ENCODE measurements at places on chromosomes 4 and X. TPM values are rescaled to one million over a fixed set of nuclear protein-coding genes. Genes with fewer than 3 reads are reported as not detected.

- DNase-seq = peak; percentile 41
Measured at GRCh38 chr4:145734576-145735346, 54.8 kb downstream of the C4orf51 start.

GRCh38 chr4:6337331-6337935 is 67.8 kb downstream of the WFS1 start:
- no peak for DNase-seq

DNA sequence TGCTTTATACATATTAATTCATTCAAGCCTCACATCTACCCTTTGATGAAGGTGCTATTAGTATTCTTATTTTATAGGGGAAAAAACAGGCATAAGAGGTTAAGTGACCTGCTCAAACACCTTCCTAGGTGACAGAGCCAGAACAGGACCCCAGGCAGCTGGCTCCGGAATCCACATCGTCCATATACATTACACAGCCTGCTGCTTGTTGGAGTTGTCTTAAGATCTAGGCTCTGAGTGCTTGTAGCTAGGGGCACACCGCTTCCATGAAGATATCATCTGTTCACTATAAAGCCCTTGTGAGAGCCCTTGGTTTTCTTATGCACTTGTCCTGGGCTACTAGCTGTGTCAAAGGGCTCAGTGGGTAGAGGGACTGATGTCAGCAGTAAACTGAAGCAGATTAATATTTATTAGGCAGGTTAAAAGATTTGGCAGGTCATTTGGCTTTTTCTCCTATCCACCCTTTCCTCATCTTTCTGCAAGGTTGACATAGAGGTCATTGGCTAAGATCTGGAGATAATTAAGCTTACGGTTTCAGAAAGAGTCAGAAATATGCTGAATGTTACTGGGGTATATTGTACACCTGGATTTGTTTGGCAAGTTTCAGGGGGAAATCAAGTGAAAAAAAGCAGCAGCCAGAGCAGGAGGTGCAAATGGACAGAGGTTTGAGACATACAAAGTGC is 195.4 kb downstream of the SOWAHB start:
- DNase-seq = no peak

DNA sequence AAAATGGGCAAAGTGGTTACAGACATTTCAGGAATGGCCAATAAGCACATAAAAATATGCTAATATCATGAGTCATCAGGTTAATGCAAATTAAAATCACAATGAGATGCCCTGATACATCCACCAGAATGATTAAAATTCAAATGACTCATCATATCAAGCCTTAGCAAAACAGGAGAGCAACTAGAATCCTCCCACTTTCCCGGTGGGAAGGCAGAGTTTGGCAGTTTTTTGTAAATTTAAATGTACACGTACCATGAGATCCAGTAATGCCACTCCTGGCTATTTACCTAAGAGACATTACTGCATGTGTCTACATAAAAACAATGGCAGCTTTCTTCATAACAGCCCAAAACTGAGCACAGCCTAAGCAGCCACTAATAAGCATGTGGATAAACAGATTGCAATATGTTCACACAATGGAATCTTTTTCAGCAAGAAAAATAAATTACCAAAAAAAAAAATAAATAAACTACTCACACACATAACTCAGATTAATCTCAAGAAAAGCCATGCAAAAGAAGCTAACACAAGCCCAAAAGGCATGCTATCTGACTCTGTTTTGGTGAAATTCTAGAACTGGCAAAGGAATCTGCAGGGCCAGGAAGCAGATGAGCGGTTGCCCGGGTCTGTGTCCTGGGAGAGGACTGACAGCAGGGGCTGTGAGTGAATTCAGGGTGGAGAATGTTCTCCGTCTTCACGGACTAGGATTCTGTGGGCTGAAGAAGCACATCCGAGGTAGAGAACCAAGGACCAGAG is 48.8 kb downstream of the AFAP1 start:
- DNase-seq = no peak

DNA sequence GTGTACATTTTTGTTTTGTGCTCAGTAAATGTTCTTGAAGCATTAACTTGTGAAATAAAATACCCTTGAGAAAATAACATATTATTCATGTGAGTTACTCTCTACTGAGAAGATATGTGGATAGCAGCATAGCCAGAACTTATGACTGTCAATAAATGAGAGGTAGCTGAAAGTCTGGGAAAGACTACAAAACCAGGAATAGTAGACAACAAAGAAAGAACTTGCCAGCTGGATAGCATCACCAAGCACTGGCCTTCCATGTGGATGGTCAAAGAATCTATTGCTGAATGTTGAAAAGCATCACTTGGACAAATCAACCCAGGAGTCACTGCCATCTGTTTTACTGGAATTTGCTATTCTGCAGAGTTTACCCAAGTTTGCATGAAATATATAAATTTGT is 650.0 kb upstream of the HTR2C start:
- no peak for DNase-seq

SLC38A5 gene
- total RNA-seq = 24.1 TPM

DNA sequence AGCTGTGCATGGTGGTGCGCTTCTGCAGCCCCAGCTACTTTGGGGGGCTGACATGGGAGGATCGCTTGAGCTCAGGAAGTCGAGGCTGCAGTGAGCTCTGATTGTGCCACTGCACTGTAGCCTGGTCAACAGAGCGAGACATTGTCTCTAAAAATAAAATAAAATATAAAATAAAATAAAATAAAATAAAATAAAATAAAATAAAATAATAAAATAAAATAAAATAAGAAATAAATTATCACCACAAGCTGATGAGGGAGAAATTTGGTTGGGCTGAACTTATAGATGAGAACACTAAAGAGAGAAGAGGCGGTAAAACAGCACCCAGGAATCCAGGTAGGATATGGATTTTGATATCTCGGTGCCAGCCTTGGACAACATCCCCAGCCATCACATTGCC is 933.7 kb downstream of the NLGN4X start:
- no peak for DNase-seq

DNA sequence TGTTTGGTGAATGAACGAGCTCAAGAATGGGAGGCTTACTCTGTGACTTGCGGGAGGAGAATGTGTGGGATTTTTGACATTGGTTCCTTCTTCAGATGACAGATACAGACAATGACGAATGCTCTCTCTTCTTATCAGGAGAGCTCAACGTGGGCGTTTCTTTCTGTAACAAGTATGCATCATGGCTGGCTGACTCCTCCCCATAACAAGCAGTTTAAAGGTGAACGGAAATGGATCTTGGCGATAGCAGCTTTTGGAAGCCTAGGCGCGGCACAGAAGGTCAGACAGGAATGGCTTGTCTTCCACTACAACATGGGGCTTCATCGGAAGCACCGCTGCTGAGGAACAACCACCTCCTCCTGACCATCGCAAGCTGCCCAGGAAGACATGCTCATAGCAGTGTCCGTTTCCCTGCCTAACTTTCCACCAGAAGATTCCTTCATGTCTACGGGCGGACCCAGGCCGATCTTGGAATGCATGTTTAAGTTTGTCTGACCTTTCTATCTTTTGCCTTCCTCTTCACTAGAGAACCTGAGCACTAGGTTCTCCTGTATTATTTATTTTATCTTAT is 18.3 kb upstream of the ACSL1 start:
- DNase-seq = no peak

DNA sequence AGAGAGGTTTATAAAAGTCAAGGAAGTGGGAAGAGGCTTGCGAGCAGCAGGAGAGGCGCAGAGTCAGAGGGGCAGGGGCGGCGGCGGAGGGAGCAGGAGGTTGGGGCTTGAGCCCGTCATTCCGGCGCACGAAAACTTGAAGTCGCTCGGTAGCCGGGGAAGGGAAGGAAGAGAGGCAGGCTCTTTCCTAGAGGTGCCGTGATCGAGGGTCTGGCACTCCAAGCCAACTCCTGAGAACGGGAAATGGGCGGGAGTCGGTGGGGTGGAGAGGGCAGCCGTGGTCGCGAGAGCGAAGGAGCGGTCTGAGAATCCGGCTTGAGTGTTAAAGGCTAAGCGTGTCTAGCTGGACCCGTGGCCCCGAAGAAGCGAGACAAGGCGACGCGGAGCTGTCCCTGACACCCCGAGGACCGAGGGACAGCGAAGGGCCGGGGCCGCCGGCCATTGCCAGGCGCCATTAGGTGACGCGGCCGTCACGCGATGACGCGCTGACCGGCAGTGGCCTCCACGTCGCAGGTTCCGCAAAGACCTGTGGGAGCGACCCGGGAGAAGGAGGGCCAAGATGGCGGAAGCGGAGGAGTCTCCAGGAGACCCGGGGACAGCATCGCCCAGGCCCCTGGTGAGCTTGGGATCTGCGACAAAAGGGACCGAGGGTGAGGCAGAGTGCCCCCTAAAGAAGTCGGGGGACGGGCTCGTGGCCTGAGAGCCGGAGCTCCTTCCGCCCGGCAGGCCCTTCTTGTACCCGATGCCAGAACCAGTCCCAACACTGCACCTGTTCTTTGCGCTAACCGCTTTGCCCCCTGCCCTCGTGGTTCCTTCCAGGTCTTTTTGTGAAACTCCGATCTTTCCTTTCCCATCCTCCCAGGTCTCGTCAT is at the start of gene YIPF6:
Gene YIPF6, plus strand, starts transcription at position 544 of the 872 bp plus-strand sequence. Its CDS starts 16 bp downstream, at position 560.
- DNase-seq = peak; percentile 76

- DNase-seq = no peak
Measured at GRCh38 chr4:42543762-42544161, 113.1 kb downstream of the ATP8A1 start.

GRCh38 chrX:30246769-30247489 is at the start of gene MAGEB1:
MAGEB1 (plus strand) TSS chrX:30247146; CDS start chrX:30250494, 3,348 bp downstream.
- no peak for DNase-seq

DNA sequence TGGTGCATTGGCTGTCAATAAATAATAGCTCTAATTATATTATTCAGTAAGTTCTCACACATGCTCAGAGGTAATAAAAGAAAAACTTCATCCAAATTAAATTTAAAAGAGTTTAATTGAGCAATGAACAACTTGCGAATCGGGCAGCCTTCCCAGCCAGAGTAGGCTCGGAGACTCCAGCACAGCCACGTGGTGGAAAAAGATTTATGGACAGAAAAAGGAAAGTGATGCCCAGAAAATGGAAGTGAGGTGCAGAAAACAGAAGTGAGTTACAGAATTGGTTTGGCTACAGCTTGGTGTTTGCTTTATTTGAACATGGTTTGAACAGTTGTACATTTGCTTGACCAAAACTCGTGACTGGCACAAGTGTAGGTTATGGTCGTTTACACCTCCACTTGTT is 13.6 kb upstream of the BOD1L1 start:
- DNase-seq = no peak

F8 gene
- total RNA-seq = 2.1 TPM

GRCh38 chr4:3486541-3487540 is 23.7 kb downstream of the DOK7 start:
- DNase-seq = no peak

DNA sequence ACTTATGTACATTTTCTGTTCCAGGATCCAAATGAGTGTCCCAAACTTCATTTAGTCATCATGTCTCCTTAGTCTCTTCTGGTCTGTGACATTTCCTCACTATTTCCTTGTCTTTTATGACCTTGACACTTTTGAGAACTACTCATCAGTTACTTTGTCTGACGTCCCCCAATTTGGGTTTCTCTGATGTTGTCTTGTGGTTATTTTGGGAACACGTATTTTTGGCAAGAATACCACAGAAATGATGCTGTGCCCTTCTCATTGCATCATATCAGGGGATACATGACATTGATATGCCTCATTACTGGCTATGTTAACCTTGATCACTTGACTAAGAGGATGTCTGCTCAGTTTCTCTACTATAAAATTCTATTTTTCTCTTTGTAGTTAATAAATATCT is 308.8 kb downstream of the ZNF674 start:
- no peak for DNase-seq

DNA sequence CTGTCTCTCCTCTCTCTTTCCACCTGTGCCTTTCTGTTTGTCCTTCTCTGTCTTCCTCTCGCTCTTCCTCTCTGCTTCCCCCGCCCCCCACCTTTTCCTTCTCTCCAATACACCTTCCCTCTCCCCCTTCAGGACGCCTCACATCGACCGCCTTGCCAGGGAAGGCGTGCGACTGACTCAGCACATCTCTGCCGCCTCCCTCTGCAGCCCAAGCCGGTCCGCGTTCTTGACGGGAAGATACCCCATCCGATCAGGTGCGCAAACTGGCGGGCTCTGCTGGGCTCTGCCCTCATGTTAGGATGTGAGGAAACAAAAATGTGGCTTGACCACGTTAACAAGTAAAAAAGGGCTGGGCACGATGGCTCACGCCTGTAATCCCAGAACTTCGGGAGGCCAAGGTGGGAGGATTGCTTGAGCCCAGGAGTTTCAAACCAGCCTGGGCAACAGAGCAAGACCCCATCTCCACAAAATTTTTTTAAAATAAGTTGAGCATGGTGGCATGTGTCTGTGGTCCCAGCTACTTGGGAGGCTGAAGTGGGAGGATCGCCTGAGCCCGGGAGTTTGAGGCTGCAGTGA is 35.2 kb downstream of the ARSF start:
- DNase-seq = no peak

UGT2B10 gene
- 0.58 TPM for total RNA-seq

GLA gene
- total RNA-seq = 20.2 TPM

SLC16A2 gene
- 2.1 TPM for total RNA-seq

MMGT1 gene
- total RNA-seq = 27.2 TPM

- DNase-seq = no peak
Measured at GRCh38 chr4:25608644-25609043, 47.0 kb upstream of the SLC34A2 start.

DNA sequence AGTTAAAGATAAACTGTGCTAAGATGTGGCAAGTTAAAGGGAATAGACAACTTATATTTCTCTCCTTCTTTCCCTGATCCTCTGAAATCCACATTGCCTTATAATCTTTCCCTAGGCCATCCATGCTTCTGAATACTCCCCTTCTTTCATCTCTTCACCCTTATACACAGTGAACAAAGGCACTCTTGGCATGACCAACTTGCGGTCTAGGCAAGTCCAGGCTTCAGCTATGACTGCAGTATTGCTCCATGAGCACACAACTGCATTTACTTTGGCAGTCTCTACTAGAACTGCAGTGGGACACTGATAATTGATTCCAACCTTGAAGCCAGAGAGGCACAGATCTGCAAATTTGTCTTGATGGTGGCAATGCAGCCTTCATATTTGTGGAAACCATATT is 24.2 kb upstream of the UBA6 start:
- DNase-seq = no peak

- no peak for DNase-seq
Measured at GRCh38 chr4:23686169-23686897, 203.5 kb downstream of the PPARGC1A start.

DNA sequence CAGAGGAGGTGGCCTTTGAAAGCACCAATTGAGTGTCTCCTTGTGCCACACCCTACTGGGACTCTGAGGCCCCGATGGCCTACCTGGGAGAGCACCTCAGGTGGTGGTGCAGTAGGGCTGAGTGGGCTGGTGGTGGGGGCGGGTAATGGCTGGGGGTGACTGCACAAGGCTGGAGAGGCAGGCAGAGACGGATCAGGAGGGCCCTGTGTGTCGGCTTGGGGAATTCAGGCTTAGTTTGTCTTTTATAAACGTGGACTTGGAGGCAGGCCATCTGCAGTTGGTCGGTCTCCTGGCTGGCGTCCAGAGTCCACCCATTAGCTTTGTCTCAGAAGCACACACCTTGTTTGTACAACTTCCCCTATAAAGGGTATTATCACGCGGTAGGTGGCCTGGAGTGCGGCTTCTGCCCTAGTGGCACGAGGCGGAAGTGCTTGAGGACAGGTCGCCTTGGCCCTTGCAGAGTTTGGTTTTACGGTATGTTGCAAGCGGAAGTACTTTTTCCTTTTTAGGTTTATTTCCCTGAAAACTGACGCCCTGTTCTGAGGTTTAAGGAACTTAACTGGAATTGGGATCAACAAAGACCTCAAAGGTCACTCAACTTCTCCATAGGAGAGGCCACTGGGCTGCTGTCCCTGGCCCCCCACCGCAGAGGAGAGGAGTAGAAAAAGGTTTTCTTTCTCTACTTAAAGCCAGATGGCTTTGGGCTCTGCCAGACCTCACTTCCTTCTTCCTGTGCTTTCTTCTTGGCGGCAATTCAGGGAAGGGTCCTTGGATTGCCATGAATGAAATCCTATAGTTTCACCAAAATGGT is 8.0 kb downstream of the TBC1D14 start:
- peak; percentile 94 for DNase-seq

- DNase-seq = no peak
Measured at GRCh38 chrX:2596045-2596444, 95.0 kb upstream of the CD99 start.
